ENCODE measurements at places on chromosomes 16 and 17.
A peak's percentile ranks its signal among the peaks of the same experiment; 100 is the strongest.

DNA sequence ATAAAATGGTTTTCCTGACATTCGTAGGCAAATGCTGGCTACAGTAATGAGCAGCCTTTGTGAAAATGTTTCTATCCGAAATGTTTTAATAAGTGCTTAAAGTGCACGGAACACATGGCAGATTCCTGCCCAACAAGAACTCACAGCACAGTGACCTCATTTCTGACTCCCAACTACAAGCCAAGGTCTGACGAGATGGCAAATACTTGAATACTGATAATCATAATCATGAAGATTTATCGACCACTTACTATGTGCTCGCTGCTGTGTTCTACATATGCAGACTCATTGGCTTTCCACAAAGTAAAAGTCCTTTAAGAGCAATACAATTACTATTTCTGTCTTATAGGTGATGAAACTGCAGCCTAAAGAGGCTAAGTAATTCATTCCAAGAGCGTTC is 238.1 kb upstream of the CDH5 start:
- no peak for DNase-seq

DNA sequence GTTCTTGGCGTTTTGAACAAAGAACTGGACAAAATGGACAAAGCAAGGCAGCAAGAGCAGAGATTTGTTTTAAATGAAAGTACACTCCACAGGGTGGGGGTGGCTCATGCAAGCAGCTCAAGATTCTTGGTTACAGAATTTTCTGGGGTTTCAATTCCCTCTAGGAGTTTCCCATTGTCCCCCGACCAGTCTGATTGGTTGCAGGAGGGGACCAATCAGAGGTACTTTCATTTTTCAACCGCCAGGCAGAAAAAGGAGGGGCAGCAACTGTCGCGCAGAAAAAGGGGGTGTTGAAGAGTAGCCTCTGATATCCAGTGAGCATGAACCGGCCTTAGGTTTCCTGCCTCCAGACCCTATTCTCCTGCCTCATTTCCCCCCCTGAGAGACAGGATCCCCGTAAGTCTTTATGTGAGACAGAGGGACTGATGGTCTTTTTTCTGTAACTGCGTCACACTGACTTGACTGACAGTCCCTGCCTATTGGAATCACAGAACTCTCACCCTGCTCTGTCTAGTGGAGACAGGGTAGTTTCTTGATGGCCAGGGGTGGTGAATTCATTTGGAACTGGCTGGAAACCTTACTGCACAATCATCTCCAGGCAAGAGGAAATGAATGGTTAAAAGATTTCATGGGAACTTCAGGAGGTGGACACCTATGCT is 59.4 kb upstream of the ALOX12 start:
- DNase-seq = no peak

GRCh38 chr17:13310858-13311257 is 290.9 kb downstream of the HS3ST3A1 start:
- no peak for DNase-seq

DNA sequence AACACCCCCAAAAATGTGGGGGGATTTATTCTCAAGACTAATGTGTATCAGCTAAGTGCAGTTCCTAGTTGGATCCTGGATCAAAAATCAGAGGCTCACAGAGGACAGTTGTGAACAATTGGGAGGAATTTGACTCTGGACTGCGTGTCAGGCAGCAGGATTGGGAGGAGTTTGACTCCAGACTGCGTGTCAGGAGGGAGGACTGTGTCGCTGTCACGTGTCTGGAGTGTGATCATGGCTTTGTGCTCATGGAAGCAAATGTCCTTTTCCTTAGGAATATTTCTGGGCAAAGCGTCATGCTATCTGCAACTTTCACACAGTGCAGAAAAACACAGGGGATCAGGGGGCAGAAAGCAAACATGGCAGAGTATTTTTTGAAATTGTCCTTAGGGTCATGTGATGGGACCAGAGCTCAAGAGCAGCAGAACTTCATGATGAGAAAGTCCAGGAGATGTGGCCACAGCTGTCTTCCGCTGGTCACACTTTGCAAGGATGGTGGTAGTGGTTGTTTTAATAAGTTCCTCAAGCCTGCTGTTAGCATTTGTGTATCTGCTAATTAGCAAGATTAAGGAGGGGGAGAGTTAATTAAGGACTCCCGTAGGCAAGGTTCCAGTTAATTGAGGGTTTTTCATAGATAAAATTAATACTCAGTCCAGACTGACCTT is 122.0 kb upstream of the CHMP6 start:
- DNase-seq = no peak

DNA sequence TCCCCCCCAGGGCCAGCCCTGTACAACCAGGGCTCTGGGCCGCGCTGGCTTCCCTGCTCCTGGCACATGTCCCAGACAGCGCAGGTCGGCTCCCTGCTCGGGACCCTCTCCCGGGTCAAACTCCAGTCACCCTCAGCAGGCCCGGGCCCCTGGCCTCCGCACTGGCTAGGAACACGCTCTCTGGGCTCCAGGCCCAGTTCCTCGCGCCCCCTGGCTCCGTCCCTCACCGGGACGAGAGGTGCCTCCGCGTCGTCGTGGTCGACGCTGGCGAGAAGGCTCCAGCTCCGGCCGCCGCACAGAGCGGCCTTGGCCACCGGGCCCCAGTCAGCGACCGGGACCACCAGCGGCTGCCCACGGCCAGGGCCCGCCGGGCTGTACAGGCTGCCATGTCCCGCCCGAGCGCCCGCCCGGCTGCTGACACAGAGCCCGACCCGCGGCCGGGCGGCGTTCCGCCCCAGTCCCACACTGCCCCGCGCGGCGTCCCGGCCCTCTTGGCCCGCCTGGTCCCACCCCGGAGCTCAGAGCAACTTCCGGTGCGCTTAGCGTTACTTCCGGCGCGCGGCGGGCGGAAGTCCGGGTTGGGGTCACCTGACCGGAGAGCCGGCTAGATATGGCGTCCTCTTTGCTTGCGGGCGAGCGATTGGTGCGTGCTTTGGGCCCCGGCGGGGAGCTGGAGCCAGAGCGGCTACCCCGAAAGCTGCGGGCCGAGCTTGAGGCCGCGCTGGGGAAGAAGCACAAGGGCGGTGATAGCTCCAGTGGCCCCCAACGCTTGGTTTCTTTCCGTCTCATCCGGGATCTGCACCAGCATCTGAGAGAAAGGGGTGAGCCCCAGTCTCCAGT is at the start of gene POLDIP2:
Gene POLDIP2 (minus strand): TSS at position 467 of the 840 bp plus-strand sequence. CDS start 79 bp downstream, at position 388.
- peak; percentile 85 for DNase-seq

DNA sequence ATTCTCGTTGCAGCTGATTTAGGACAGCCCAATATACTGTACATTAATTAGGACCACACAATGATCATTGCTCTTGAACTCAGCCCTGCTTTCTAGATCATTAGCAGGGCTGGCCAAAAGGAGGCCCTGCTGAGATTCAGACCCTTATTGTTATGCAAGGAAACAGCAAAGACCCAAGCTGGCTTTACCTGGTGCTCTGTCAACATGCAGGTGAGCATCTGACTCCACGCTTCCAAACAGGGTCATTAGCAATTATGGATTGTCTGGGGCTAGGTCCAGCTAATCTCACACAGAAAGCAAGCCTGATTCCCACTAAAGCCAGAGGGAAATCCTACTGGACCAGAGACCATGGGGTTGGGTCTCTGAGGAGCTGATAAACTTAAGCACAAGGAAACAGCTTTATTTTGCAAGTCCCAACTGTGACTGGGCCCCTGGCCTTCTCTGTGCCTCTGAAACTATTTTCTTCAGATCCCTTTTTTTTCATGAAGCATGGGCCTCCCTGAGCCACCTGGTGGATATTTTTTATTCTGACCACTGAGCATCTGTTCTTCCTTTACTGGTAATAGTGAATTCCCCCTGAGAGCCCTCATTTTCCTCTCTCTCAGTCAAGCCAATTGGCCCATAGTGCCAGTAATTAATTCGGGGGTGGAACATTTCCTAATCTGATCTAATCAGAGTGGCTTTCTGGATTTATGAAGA is 236.1 kb downstream of the GRIN2A start:
- no peak for DNase-seq

DNA sequence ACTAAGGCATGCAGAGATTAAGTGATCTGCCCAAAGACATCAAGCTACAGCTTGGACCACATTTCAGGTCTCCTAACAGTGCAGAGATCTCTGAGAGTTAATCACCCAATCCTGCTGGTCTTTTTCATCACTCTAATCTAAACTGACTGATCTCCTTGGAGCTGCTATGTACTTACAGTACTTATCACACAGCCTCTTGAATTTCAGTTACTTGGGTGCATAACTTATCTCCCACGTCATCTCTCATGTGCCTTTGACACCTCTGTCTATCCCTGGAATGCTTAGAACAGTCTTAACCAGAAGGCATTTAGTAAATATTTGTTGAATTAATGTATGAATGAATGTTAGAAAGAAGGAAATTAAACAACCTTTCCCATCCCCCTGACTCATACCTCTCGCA is 139.0 kb downstream of the SNX11 start:
- no peak for DNase-seq

DNA sequence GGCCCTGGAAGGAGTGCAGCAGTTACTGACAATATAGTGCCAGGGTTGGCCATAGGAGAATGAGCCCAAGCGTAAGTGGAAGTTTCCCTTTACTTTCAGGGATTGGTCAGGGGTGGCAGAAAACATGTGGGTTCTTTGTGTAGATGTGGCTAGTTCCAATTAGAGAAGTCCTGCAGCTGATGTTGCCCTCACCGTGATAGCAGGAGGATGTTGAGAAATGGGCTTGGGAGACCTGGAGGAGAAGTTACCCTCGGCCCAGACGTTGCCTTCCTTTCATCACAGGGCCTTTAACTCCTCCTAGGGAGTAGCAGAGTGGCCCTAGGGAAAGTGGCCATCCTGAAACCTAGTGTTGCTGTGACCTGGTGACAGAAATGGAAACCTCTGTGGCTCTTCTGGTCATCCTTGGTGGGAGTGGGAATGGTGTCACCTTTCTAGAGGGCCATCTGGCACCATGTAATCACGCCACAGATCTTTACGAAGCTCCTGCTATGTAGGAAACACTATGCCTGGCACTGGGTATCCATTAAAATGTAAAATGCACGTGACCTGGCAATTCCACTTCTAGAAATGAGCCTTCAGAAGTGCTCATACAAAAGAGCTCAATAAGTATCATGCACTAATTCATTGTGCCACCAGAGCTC is 6.7 kb downstream of the TMEM92 start:
- DNase-seq = no peak

DNA sequence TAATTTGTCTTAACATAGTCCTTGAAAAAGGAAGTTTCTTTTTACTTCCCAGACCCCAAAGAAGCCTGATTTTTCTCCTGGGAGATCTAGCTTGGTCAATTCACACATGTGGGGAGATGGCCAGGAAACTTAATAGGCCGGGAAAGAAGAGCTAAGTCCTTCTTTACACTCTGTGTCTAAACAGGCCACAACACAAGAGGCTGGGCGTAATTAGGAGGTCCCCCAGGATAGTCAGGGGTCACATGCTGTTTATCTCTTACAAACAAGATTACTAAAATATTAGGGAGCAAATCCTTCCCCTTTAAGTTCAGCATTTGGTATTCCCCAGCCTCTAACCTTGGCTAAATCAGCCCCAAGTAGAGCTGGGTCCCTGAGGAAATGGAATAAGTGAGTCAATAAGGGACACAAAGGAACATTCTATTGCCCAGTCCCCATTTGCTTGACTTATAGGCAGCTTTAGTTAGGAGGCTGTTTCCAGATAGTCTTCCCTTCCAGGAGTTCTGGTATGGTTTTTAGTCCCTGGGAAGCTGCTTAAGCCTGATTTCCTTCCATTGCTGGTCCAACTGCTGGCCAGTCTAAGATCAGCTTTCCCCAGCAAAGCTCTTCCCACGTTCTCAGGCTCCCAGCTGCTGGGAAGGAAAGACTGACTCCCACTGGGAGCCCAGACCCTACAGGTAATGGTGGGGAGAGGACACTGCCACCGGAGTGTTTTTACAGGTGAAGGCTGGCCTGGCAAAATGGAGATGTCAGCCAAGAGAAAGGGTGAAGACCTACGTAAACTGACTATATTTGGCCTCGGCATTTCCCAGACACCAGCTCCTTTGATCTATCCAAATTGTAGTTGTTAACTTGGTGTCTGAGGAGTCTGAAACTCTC is 14.1 kb upstream of the HOXB9 start:
- no peak for DNase-seq

GRCh38 chr16:5951486-5951885 is 853.9 kb upstream of the EEF2KMT start:
- no peak for DNase-seq

DNA sequence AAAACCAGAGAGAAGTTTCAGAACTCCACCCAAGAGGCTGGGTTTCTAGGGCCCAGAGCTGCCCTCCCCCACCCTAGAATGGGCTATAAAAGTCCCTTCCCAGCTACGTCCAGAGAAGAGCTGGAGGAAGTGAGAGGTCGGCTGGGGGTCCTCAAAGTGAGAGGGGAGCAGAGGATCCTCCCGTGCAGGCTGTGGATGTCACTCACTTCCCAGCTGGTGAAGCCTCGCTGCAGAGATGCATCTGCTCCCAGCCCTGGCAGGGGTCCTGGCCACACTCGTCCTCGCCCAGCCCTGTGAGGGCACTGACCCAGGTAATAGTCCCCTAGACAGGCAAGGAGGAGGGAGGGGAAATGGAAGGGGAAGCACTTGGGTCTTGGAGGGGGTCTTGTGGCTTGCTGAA is at the start of gene EPX:
Gene EPX (plus strand): TSS at position 115 of the 400 bp plus-strand sequence. CDS start 121 bp downstream, at position 236.
- DNase-seq = no peak

- DNase-seq = no peak
Measured at GRCh38 chr16:52050418-52050817, 496.5 kb downstream of the TOX3 start.
